Mucosa of descending colon (tissue), 3 donors: ENCODE measurements at places on chromosomes 6 and 20. TPM values are rescaled to one million over a fixed set of nuclear protein-coding genes. Genes with fewer than 3 reads are reported as not detected.

Gene HSPA12B
- 5.9 TPM for total RNA-seq

Gene ANKRD66
- not detected for total RNA-seq

Gene STK38
- total RNA-seq = 67.3 TPM

Gene PAX1
- not detected for total RNA-seq

Gene GGTLC1
- total RNA-seq = not detected

GRCh38 chr20:17939622-17940223, 28.9 kb downstream of the SNX5 start:
- no peak for DNase-seq

DNA sequence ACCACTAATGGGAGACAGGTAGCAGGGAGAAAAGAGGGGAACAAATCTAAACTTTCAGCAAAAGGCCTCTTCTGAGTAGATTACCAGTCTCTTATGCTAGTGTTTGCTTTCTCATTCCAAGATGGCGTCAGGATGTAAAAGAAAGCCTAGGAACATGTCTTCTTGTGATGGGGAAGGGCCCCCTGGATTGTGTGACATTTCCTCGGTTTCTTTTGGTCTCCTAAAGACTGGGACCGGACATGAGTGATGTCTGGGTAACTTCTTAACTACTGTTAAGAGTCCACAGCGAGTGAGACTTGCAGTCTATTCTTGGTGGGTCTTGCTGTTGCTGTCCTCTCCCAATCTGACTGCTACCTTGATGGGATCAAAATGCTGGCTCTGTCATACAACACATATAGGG, 60.3 kb downstream of the ADGRB3 start:
- no peak for DNase-seq

DNA sequence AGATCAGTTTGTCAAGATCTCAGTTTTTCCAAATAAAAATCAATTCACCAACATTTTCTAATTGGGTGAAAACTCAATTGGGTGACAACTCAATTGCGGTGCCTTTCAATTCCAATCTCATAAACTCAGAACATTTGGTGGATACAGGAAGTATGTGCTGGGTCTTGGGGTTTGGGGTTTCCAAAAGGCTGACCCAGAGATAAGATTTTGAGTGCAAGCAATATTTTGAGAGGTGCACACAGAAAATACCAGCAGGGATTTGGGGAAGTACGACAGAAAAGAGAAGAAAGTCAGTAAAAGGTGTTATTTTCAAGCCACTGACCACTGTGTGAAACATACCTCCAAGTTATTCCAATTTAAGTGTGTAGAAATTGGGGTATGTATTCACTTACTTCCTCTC, 258.0 kb downstream of the PHACTR1 start:
- DNase-seq = no peak

DNA sequence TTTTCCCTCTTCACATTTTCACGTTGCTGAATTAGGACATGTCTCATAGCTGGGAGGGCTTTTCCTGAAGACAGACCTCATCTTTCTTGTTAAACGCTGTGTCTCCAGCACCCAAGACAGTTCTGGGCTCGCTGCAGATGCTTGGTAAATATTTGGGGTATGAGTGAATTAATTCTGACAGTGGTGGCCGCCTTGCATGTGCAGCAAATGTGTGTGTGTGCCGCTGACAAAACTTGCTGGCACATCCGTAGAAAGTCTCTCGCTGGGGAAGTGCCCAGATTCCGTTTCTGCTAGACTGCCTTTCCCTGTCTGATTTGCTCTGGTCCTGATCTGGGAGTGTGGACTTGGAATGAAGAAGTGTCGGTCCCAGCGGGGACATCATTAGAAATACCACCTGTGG, 48.2 kb upstream of the ZNFX1 start:
- DNase-seq = no peak

DNA sequence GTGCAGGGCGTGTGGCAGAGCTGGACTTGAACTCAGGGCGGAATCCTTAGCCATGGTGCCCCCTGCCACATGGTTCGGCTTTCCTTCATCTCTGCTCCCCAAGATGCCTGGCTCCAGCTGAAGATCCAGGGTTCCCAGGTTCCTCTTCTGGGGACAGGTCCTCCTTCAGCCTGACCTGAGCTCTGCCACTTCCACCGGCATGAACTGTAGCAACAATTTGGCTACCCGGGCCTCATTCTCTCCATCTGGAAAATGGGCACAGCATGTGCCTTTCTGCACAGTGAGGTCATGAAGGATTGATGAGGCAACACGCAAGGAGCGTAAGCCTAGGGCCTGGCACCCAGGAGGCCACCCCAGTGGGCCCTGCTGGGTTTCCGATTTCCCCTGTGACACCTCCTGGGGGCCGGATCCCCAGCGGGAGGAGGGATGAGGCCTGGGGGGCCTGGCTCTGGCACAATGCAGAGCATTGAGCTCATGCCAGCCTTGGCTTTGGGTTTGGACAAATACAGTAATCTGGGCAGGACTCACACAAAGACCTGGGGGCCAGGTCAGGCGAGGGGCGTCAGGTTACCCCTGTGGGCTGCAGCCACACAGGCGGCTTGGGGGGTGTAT, 74.0 kb downstream of the CEBPB start:
- DNase-seq = no peak

- no peak for DNase-seq
These were observed 58.0 kb downstream of the BLOC1S5 start for GRCh38 chr6:8006208-8006607.
